ENCODE measurements at places on chromosomes 11 and 22. TPM values are rescaled to one million over a fixed set of nuclear protein-coding genes. Genes with fewer than 3 reads are reported as not detected.

DNA sequence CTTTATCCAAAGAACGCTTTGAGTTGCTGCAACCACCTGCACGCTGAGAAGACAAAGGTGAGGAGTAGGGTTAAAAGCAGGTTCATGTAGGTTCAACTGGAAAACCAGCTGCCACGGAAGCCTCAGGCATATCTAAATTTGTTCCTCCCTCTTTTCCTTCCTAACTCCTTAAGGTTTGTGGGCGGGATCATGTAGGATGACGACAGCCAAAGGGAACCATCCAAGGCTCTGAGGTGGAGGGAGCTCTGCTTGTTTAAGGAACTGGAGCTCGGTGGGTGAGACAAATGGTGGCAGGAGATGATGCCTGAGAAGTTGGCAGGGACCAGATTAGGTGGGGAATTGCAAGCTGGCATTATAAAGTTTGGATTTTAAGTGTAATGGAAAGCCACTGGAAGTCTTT, 60.3 kb downstream of the SPON1 start:
- no peak for DNase-seq

DNA sequence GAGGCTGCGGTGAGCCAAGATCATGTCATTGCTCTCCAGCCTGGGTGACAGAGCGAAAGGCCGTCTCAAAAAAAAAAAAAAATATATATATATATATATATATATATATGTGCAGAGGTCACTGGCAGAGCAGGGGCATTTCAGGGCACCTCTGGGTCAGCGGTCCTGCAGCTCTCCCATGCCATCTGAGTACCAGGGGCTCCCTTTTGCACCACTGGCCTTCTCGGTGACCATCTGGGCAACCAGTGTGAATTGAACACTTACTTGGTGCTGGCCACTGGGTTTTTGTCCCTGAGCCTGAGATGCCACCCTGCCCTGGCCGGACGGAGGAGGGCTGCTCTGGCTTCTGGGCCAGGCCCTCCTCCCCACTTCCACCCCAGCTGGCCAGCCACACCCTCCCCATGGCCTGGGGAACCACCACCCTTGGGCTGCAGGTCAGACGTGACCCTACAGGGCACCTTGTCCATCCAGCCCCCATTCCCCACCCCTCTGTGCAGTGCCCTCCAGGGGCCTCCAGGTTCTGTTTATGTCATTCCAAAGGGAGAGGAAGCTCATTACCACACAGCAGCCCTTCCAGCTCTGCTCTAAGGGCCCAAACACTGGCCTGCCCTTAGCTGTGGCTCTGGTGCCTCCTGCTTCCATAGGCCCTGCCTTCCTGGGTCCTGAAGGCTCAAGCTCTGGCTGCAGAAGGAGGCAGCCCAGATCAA, 10.3 kb downstream of the MAPK8IP1 start:
- no peak for DNase-seq

DNA sequence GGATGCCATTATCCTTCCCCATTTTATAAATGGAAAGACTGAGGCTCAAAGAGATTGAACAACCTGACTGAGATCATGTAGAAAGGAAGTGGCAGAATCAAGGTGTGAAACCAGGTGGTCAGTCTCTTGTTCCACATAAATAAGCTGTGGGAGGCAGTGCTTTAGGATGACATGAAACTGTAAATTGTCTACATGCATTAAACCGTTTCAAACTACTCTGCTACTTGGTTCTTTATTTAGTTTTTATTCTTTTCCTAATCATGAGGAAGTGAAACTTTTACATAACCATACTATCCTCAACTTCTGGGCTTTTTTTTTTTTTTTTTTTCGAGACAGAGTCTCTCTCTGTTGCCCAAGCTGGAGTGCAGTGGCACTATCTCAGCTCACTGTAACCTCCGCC, 34.9 kb downstream of the CADM1 start:
- no peak for DNase-seq

GRCh38 chr11:118193910-118194566, 17.6 kb upstream of the SCN2B start:
- no peak for DNase-seq

GRCh38 chr22:21108379-21109115, 62.8 kb downstream of the LRRC74B start:
- DNase-seq = no peak

GRCh38 chr22:45475063-45475747, 27.5 kb upstream of the FBLN1 start:
- DNase-seq = peak; percentile 82

DNA sequence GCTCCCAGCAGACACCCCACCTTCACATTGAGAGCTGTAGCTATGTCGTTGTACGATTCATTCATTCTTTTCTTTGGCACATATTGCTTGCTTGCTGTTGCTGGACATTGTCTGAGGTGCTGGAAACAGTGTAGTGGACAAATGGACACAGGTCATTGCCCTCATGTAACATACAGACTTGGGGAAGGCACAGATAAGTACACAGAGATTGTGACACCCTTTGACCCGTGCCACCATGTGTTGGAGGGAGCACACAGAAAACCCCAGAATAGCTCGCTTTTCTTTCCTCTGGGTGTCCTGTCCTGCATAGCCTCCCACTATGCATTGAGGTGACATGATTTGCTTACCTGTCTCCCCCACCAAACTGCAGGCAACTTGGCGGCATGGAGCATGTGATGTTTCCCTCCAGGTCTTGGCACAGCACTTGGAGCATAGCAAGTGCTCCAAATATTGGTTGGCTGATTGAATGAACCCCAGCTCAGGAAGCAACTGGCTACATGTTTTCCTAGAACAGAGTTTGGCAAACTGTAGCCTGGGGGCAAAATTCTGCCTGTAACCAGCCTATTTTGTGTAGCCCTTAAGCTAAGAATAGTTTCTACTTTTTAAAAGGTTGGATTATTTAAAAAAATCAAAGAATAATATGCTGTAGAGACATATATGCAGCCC, 30.9 kb upstream of the NECTIN1 start:
- no peak for DNase-seq

DNA sequence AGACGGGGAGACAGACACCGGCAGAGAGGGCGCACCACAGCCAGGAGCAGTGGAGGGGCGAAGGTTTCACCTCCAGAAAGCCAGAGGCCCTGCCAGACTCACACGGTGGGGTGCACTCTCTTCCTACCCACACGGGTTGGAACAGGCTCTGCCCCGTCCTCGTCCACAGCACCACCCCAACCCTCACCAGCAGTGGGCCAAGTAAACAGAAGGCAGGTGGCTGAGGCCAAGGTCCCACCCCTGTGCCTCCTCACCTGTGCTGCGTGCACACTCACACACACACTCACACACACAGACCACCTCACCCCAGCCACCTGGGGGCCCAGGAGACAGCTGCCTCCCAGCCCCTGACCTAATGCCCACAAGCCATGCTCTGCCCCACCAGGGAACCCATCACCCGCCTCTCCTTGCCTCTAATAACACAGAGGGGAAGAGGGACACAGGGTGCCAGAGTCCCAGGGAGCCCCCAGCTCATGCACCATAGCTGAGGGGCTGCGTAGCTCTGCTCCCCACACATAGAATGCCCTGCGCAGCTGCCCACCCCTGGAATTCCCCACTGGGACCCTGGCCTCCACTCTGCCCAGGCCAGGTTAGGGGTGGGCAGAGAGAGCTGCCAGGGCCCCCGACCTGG, 3.1 kb downstream of the CYB5R3 start:
- DNase-seq = no peak

DNA sequence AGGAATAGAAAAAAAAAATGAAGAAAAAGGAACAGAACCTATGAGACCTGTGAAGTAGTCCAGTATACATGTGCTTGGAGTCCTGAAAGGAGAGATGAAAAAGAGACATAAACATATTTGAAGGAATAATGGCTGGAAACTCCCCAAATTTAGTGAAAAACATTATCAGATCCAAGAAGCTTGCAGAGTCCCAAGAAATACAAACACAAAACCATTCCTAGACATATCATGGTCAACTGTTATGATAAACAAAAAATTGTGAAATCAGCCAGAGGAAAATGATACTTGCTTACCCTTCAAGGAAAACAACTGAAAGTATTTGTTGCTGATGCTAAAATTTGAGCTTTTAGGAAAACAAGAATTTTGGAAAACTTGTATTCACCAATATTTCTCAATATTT, 250.1 kb downstream of the DDX10 start:
- no peak for DNase-seq

GRCh38 chr11:38721586-38722315, 2123.7 kb upstream of the RAG2 start:
- no peak for DNase-seq

DNA sequence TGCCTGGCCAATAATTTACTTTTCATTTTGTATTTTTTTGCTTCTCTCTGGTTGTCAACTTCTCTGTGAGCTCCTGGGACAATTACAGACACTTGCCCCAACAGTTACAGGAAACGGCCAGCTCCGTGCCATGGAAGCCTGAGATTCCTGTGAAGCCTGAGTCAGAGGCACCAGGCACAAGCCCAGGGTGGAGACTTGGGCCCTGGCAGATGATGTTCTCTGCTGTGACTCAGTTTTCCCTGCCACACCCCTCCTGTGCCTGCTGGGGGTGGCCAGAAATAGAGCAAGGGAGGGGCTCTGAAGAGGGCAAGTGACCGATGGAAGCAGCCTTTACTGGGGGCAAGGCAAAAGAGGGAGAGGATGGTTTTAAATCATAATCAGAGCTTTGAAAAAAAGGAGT, 4.9 kb downstream of the ATP5MGL start:
- DNase-seq = no peak

DNA sequence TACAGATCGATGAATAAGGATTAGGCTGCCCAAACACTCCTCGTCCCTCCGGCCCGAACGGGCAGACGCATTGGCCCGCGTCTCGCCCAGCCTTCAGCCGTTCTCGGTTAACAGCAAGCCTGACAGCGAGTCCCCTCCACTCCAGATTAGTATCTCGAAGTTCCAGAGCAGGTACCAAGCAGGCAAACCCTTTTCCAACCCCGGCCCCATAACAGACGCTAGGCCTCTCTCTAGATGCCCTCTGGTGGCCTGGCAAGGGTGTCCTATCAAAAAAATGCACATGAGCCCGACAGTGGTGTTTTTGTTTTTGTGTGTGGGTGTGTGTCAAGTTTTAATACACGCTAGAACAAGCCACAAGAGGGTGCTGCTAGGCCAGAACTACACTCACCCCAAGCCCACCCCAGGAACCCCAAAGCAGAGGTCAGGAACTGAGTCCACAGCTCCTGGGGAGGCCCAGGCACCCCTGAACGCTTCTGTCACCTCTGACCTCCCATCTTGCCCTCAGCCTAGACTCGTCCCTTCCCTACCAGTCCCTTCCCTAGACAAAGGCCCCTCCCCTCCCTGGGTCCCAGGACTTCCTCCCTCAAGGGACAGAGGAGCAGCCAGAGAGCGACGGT, 658 bp upstream of the ARFGAP2 start:
- DNase-seq = peak; percentile 91

DNA sequence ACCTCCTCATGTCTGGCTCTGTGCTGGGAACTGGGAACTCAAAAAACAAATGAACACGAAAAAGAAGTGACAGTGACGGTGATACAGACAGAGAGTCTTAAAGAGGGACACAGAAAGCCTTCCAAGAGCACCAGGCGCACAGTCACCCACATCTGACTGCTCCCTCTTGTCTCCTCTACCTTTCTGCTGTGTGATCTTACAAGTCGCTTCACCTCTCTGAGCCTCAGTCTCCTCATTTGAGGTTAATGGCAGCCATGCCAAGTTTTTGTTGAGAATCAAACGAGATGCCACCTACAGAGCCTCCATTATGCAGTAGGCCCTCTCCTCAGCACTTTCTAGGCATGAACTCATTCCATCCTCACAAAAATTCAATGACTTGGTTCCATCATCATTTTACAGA, 3.7 kb downstream of the LRRC32 start:
- DNase-seq = peak; percentile 15

GRCh38 chr11:66848671-66849500, 5.6 kb downstream of the RCE1 start:
- no peak for DNase-seq

DNA sequence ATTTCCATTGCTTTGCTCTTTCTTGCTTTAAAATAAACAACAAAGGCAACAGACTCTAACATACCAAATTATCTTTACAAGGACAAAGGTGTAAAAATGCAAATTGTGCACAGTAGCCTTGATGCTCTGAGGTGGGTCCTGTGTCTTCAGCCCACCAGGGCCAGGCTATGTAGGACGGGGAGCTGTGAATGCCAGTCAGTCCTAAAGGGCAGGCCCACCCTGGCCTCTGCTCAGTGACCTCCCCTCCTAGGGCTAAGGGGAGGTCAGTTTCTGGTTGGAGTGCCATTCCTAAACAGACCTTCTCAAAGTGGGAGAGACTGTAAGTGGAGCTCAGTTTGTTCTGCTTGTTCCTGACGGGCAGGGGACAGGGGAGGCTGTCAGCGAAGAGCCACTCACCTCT, 78.0 kb upstream of the SUSD2 start:
- no peak for DNase-seq

DNA sequence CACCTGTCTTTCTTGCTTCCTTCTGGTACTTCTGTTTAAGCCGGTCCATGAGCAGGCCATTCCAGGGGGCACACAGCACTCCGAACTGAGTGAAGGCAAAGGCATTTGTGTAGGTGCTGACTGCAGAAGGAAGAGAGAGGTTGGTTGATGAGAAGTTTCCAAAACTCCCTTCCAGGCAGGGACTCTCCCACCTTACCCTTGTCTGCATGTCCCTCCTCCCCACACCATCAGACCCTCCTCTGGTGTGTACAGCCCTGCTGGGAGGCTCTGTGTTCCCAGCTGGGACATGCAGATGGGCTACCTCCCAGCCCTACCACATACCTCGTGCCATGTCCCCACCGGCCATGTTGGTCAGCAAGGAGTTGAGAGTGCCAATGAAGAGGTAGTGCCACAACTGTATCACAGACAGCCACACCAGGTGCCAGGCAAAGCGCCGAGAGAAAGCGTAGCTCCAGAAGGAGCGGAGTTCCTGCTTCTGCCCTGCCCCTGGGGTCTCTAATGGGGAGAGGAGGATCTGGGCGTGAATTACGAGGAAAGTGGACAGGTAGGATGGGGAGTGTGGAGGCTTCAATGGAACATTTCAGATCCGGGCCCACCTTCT, 12.2 kb downstream of the SLC43A3 start:
- DNase-seq = no peak

- no peak for DNase-seq
Observed at GRCh38 chr11:77069336-77069968, 2.7 kb downstream of the CAPN5 start.

GRCh38 chr11:58629857-58630256, 7.4 kb downstream of the CNTF start:
- DNase-seq = no peak

DNA sequence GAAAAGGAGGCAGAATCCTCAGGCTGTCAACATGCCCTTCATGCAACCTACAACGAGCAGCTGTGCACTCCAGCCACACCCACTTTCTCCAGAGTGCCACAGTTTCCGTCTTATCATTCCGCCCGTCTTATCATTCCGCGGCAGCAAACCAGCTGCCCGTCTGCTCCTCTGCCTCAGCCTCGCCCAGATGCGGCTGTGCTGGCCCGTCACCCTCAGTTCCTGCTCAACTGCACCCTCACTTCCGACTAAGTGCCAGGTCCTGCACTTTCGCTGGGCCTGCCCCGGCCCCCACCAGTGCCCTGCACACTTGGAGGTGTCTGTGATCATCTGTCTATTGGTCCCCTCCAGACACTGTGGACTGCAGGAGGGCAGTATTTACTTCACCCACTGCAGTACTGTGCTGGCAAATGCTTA, 43.7 kb downstream of the MICAL3 start:
- DNase-seq = no peak

The TNNT3 gene
- polyA plus RNA-seq = not detected

The OR8A1 gene
- not detected for polyA plus RNA-seq

The LSP1 gene
- 8.4 TPM for polyA plus RNA-seq

The ELFN2 gene
- polyA plus RNA-seq = 0.19 TPM

The LDLRAD3 gene
- 1.2 TPM for polyA plus RNA-seq

The TP53AIP1 gene
- 5.3 TPM for polyA plus RNA-seq
